ENCODE measurements at places on chromosomes 2 and 18.
A peak's percentile ranks its signal among the peaks of the same experiment; 100 is the strongest.

DNA sequence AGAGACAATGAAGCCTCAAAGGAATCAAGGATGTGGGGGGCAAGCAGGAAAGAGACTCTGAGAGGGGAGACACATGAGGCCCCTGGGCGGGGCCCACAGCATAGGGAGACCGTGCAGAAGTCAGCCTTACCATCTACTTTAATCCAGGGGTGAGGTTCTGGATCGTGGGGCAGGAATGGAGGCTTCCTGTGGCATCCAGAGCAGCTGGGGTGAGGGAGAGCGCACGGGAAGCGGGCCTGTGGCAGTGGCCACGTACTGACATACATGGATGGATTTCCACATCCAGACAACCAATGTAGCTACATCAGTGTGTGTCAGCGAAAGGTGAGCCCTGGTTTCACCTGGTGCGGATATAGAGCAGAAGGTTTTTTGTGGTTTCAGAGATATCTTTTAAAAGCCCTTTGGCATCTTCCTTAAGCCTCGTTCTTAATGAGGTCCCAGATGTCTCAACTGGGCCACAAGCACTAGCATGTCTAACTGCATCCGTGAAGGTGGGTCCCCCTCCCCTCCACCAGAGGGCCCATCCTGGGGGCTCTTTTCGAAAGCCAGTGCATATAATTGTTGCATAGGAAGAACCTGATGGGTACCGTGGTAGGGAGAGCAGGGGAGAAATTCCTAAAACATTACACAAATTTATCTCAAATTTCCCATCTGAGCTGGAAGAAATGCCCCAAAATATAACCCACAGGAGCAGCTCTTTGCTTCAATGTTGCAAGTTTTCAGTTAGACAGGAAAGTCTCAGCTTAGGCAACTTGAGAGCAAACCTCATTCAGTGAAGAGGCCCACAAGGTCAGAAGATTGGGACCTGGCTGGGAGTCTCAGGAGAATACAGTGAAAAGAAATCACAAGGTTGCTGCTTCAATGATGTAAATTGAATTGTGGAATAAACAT, 90.9 kb downstream of the SP3 start:
- no peak for DNase-seq

GRCh38 chr2:170073288-170073687, 104.7 kb upstream of the MYO3B start:
- peak; percentile 65 for DNase-seq

GRCh38 chr18:54957996-54958395, 1.3 kb downstream of the CCDC68 start:
- no peak for DNase-seq

GRCh38 chr18:54094474-54094873, 130.0 kb downstream of the MBD2 start:
- no peak for DNase-seq

DNA sequence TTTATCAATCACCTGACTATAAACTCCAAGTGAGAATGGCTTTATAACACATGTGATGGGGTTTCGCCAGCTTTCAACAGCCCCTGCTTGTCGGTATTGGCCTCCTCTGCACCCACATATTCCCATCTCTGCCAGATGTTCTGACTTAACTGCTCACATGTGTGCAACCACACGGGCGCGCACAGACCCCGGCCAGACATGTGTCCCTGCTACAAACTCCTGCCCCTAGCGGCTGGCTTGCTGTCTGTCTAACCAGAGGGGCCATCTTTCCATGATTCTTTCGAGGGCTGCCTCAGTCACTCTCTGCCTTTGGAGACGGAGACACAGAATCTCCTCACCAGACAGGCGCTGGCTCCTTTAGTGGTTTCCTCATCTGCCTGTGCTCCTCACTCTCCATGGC, 15.3 kb downstream of the STON1 start:
- no peak for DNase-seq

DNA sequence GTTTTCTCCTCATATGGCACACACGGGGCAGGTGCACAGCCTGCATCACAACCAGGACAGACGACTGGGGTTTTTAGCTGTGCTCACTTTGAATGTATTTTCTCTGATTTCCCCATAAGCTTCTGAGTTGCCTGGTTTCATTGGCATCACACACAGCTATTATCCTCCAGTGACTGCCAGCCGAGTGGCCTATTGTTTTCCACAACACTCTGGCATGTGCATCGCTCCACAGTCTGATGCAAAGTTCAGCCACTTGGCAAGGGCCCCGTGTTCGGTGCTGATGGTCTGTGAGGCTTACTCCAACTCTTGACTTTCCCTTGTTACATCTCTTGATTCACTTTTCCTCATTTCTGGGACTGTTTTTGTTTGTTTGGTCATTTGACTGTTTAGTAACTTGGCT, 593.1 kb downstream of the CBLN2 start:
- DNase-seq: no peak

- no peak for DNase-seq
These were observed 1.5 kb downstream of the RPRM start for GRCh38 chr2:153476816-153477635.

DNA sequence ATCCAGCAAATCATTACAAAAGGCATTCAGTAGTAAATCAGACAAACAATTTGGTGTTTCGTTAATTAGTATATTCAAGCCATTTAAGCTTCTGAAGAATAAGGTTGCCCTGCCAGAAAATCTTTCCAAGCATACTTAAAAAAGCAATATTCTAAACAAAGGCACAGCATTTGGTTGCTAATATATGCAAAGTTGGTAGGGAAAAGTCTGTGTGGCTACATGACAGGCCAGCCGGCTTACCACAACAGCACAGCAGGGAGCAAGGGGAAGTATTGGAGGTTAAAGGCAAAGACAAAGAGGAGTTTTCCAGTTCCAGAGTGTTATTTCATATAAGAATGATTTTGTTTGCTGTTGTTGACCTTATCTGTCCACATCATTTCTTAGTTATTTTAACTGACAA, 282.3 kb downstream of the MBD5 start:
- DNase-seq: no peak

DNA sequence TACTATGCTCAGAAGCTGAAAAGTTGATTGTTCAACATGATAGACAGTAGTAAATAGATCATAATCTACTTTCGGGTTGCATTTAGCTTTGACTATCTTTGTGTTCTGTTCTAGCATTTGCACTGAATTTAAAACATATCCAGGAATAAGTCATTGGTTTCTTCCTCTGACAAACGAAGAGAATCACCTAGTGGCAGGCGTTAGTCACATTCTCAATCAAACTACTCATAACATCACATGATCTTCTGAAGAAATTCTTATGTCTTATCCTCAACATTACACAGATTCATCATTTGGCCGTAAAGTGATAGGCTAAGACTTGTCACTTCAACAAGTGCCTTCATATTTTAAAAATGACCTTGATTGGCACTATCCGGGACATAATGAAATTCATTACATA, 63.6 kb upstream of the TTC21B start:
- DNase-seq: no peak

DNA sequence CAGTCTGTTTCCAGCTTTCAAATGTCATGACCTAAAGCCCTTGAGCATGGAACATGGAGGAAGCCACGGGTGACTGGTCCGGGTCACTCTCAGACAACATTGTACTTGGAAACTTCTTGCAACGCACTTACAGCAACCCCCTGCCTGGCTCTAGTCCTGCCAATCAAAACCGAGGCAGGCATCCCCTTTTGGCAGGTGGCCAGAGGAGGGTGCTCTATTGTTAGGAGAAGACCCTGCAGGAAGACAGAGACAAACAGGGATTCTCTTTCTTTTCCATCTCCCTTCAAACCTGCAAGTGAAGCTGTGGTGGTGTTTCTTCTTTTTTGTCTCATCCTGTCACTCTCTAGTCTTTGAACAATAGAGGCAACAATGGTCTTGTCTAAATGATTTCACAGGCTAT, 667.2 kb downstream of the ZEB2 start:
- no peak for DNase-seq

- DNase-seq: no peak
These were observed 138.4 kb downstream of the RPIA start for GRCh38 chr2:88829607-88830463.

- no peak for DNase-seq
These were observed 181.3 kb upstream of the EPHA4 start for GRCh38 chr2:221753401-221753800.

DNA sequence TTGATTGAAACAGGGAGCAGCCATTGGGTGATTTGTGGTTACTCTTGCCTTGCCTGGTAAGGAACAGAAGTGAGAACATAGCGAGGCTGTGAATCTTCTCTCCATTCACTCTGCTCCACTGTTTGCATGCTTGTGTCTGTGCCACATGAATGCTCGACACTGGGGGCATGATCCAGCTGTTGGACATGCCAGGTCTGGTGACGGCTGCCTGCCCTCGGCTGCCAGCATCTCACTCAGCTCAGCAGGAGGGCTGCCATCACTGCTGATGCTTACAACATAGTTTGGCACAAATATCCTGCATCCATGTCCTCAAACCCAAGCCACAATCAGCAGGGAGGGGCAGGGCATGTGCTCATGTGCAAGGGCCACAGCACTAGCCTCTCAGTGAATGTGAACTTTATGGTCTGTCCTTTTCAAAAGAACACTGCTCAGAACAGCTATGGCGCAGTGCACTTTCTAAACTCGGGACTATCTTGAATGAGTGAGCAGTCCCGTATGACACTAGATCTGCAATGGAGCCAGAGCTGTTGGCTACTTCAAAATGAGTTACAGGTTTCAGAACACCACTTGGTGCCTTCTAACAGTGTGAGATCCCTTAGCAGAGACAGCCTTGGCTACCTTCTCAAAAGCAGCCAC, 126.3 kb downstream of the NRP2 start:
- no peak for DNase-seq

GRCh38 chr2:20615068-20615465, 35.8 kb downstream of the HS1BP3 start:
- DNase-seq: no peak

GRCh38 chr2:209685963-209686362, 85.7 kb upstream of the UNC80 start:
- DNase-seq: no peak

DNA sequence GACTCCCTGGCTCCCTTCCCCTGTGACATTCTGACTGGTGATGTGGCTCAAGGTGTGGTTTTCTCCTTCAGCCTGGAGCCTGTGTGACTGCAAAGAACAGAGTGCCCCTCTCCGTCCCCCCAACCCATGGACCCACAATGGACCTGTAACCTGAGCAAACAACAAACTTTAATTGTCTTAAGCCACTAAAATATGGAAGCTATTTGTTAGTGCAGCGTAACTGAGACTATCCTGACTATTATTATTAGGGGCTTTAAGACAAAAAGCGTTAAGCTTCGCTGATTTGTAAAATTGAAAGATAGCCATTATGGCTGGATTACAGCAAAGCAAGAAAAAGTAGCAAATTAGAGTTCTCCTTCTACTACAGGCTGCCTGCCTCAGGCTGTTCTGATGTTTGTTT, 426.9 kb downstream of the STK39 start:
- no peak for DNase-seq
